ENCODE measurements at places on chromosomes 13 and 19. TPM values are rescaled to one million over a fixed set of nuclear protein-coding genes. Genes with fewer than 3 reads are reported as not detected.

AP1M2 gene
- total RNA-seq = 102 TPM

ZNF541 gene
- not detected for total RNA-seq

ZNF625 gene
- 5.6 TPM for total RNA-seq

C1QTNF9B gene
- total RNA-seq = not detected

SMIM44 gene
- 11.0 TPM for total RNA-seq

OR1M1 gene
- not detected for total RNA-seq

PLA2G4C gene
- 12.6 TPM for total RNA-seq

TMPRSS9 gene
- total RNA-seq = 2.5 TPM

PSG1 gene
- not detected for total RNA-seq

CPAMD8 gene
- 10.7 TPM for total RNA-seq

PPM1N gene
- total RNA-seq = 1.7 TPM

EBI3 gene
- total RNA-seq = not detected

PEPD gene
- 690 TPM for total RNA-seq

NKPD1 gene
- 0.35 TPM for total RNA-seq

FPR3 gene
- 2.7 TPM for total RNA-seq

ZNF578 gene
- not detected for total RNA-seq

TGFBR3L gene
- total RNA-seq = not detected

ANKRD24 gene
- 1.4 TPM for total RNA-seq

ETV2 gene
- total RNA-seq = 1.8 TPM

SLC27A1 gene
- total RNA-seq = 6.4 TPM

BBC3 gene
- total RNA-seq = 6.6 TPM

ACER1 gene
- total RNA-seq = not detected

ADGRE3 gene
- not detected for total RNA-seq
